ENCODE measurements at places on chromosomes 6 and 20.

DNA sequence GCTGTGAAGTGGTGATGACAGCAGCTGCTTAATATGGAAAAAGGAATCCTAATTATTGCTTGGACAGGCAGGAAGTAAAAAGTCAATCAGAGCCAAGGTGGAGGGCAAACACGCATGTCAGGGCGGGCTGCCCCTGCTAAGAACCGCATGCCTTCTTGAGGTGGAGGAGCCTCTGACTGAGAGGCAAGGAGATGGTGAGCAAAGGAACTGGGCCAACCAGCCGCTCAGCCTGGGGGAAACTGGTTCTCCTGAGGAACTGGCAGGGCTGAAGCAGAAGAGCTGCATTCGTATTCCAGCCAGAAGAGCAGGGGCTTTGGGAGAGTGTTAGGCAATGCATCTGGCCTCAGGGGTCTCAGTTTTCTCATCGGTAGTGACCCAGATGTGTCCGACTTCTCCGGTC, 13.1 kb upstream of the MLN start:
- no peak for DNase-seq

DNA sequence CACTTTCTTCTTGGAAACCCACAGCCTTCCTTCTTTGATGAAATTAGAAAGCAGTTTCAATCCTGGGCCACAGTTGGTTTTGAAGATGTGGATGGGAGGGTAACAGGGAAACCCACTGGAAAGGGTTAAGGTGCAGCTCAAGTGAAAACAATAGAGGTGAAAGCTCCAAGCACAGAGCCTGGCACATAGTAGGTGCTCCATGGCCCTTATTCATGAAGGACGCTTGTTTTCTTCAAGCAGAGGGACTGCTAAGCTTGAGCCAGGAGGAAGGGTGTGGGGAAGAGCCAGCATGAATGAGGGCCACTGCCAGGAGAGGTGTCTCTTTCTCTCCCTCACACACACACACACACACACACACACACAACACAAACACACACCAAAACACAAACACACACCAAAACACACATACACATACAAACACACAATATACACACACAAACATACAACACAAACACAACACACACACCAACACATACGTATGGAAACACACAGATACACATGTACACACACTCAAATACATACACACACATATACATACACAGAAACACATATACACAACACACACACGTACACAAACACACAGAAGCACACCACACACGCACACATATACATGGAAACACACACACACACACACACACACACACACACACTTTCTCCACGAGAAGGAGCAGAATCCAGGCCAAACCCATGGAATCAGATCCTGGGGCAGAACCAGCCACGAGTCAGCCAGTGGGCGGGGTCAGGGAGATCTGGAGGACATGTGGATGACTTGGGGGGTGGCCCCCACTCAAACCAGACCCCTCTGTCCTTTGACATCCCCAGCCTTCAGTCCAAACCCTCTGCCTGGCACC, 23.7 kb upstream of the RBPJL start:
- no peak for DNase-seq

DNA sequence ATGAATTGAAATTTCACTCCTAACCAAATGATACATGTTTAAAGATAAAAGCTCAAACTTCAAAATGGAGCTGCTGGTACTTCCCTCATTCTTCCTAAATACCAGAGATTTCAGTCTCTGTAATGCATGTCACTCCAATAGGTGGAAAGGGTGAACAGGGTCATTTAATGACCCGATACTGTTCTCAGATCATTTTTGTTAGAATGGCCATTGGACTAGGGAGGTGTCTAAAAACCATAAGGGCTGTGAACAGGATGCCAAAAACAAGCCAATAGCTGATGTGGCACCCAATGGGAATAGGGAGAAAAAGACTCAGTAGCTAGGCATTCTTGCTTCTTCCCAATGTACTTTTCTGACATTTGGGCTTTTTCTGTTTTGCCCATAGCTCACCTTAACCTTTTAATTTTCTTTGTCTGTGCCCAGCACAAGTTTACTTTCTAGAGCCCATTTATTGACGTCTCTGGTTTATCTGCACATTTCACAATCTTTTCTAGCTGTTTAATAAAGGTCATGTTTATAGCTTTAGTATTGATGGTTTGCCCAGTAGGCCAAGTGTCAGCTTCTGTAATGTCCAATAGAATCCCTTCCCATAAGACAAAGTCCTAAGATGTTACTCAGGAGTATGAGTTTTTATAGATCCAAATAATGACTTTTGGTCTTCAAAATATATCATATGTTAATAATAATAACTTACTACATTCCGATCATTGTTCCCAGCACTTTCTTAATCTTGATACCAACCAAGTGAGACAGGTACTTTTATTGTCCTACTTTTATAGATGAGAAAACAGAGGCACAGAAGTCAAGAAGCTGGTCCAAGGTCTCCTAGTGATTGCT, 24.3 kb upstream of the FLRT3 start:
- DNase-seq = no peak

DNA sequence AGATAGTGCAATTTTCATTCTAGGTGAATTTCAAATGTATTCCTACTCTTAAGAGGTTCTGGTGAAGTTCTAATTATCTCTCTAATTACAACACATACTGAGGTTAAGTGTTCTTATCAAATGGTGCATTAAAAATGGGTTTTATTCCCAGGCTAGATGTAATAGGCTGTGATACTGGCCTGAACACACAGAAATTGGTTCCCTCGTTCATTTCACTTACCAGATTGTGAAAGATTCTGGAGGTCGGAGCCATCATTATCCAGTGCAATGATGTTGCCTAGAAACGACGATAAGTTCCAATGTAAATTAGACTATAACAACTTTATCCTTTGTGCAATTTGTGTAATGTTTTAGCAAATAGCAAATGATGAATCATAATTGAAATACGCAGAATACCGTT, 172.6 kb upstream of the SOX4 start:
- peak; percentile 60 for DNase-seq

GRCh38 chr6:51514748-51515402, 572.5 kb downstream of the PKHD1 start:
- DNase-seq = peak; percentile 45
